Diencephalon (tissue), 1 donor: ENCODE measurements at places on chromosomes 7 and 10. TPM values are rescaled to one million over a fixed set of nuclear protein-coding genes. Genes with fewer than 3 reads are reported as not detected.

Gene METTL27
- total RNA-seq: 0.46 TPM

Gene NYAP1
- total RNA-seq: 38.8 TPM

Gene GHRHR
- 2.8 TPM for total RNA-seq

Gene OPALIN
- total RNA-seq: not detected

Gene SPDYE6
- total RNA-seq: not detected

Gene GOLGA7B
- 16.6 TPM for total RNA-seq

Gene TACC2
- total RNA-seq: 21.2 TPM

Gene THAP5
- total RNA-seq: 60.2 TPM

Gene EBF3
- total RNA-seq: 19.6 TPM
